Activated CD8-positive, alpha-beta T cell treated with anti-CD3 and anti-CD28 coated beads for 36 hours (primary cell): ENCODE measurements at places on chromosomes 4 and X. TPM values are rescaled to one million over a fixed set of nuclear protein-coding genes. Genes with fewer than 3 reads are reported as not detected.
A peak's percentile ranks its signal among the peaks of the same experiment; 100 is the strongest.

DNA sequence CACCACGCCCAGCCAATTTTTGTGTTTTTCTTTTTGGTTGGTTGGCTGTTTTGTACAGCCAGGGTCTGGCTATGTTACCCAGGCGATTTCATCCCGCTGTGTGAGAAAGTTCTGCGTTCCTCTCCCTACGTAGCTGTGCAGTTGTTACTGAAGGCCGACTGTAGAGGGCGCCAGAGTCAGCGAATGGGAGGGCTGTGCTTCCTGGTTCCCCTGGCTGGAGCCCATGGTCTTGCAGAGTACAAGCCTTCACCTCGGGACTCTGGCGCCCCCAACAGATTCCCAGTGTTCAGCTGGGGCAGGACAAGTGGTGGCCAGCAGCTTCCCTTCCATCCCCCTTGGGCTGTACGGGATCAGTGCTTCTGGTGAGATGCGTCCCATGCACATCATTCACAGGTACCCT is 5.6 kb upstream of the CT45A1 start:
- no peak overlapping the region for H3K27ac ChIP-seq
- no peaks in the 10 kb centered on the region for H3K4me1 ChIP-seq
- DNase-seq = peak; percentile 52
- H3K36me3 ChIP-seq = no peaks in the 10 kb centered on the region
- H3K27me3 ChIP-seq = no peaks in the 10 kb centered on the region

The KLF8 gene
- total RNA-seq = 1.2 TPM

DNA sequence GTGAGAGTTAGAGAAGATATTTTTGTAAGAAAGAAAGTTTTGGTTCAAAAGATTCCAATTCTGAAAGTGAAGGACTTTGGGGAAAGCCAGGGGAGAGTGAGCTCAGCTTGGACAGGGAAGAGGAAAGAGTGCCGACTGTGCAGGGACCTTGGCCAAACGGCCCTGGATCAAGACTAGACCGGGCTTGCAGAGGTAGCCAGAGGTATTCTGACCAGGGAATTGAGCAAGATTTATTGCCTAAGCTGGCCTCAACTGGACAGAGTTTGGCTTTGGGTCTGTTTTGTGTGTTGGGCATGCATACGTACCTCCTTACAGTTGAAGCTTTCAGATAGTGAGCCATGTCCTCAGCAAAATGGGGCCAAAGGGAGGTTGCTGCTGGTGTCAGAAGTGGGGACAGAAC is 11.6 kb downstream of the PLAC1 start:
- H3K4me1 ChIP-seq = no peaks in the 10 kb centered on the region
- no peak overlapping the region for H3K27ac ChIP-seq
- DNase-seq = no peak
- no peaks in the 10 kb centered on the region for H3K36me3 ChIP-seq

GRCh38 chr4:33063241-33063640 is 2343.1 kb downstream of the PCDH7 start:
- H3K27me3 ChIP-seq = no peaks in the 10 kb centered on the region
- no peaks in the 10 kb centered on the region for H3K36me3 ChIP-seq
- no peak overlapping the region for H3K4me3 ChIP-seq
- no peak for DNase-seq

The VSIG4 gene
- 0.23 TPM for total RNA-seq

DNA sequence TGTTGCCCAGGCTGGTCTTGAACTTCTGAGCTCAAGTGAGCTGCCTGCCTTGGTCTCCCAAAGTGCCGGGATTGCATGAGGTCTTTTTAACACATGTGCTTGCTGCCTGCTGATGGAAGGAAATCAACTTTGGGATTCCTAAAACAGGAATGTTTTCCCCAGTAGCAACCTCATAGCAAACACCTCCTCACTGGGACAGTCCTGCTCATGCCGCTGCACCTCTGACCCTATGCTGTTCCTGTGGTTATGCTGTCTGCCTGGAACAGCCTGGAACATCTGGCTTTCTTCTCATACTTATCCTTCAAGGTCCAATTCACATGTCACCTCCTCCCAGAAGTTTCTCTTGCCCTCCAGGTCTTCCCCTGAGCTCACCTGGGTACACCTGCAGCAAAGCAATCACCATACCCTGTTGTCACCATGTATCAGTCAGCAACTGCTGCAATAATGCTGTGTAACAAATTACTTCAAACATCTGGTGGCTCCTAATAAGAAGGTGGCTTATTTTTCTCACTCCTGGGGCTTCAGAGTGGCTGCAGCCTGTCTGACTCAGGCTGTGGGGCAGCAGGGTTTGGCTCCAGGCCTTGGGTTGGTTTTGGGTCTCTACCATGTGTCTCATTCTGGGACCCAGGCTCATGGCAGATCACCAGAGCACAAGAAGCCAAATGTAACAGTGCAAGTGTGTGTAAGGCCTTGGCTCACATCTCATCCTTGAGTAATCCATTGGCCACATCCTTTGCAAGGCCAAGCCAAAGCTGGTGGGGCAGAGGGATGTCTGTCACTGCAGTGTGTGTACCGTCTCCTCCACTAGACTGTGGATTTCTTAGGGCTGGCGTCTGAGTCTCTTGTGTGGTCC is 59.4 kb upstream of the SORCS2 start:
- no peaks in the 10 kb centered on the region for H3K36me3 ChIP-seq
- no peak overlapping the region for H3K4me3 ChIP-seq
- no peaks in the 10 kb centered on the region for H3K27me3 ChIP-seq
- peaks cover 3% of the 10 kb centered on the region for H3K4me1 ChIP-seq
- no peak for DNase-seq
- H3K27ac ChIP-seq = no peak overlapping the region

- H3K4me1 ChIP-seq = peaks cover 28% of the 10 kb centered on the region
- H3K4me3 ChIP-seq = peak overlapping the region; percentile 84
- peak overlapping the region; percentile 96 for H3K27ac ChIP-seq
- peaks cover 17% of the 10 kb centered on the region for H3K36me3 ChIP-seq
- no peaks in the 10 kb centered on the region for H3K27me3 ChIP-seq
Observed at GRCh38 chrX:48897157-48897624, 377 bp downstream of the TIMM17B start.

The HHIP gene
- total RNA-seq = not detected
